ENCODE measurements at places on chromosomes 5 and 9.
A peak's percentile ranks its signal among the peaks of the same experiment; 100 is the strongest.

DNA sequence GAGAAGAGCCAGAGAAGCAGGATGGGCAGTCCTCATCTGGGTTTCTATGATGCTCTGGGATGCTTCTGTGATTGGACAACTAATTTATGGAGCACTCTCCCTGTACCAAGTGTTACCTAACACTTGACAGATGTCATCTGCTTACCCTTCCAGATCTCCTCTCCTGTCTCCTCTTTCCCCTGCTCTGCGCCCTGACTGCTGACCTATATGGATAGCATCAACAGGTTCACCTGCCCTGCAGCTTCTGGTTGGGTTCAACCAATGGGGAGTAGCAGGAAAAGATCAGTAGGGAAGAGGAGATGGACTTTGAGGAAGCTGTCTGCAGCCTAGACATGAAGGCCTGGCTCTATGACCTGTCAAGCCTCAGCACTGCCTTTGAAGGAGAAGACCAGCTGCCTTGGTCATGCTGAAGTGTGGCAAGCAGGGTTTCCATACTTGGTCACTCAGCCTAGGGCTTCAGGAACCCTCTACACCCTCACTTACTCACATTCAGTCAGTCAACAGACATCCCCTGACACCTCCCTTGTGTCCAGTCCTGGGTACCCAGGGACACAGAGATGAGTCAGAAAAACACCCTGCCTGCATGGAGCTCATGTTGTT lies 11.3 kb upstream of the P4HA2 start:
- DNase-seq: no peak

DNA sequence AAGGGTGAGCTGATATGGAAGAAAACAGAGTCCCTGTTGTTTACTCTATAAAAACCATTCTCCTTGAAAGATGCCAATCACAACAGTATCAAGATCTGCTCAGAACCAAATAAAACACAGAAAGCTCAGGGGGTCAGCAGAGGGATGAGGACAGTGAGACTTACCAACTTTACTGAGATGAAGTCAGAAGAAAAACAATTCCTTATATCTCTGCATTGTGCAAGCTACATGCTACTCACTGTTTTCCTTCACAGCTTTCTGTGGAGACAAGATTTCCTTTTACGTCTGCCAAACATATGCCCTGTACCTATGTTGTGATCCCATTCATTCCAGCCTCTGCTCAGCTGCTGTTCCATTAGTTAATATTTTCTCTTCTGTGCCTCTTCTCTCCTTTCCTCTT lies 185.6 kb downstream of the TSSK1B start:
- no peak for DNase-seq

DNA sequence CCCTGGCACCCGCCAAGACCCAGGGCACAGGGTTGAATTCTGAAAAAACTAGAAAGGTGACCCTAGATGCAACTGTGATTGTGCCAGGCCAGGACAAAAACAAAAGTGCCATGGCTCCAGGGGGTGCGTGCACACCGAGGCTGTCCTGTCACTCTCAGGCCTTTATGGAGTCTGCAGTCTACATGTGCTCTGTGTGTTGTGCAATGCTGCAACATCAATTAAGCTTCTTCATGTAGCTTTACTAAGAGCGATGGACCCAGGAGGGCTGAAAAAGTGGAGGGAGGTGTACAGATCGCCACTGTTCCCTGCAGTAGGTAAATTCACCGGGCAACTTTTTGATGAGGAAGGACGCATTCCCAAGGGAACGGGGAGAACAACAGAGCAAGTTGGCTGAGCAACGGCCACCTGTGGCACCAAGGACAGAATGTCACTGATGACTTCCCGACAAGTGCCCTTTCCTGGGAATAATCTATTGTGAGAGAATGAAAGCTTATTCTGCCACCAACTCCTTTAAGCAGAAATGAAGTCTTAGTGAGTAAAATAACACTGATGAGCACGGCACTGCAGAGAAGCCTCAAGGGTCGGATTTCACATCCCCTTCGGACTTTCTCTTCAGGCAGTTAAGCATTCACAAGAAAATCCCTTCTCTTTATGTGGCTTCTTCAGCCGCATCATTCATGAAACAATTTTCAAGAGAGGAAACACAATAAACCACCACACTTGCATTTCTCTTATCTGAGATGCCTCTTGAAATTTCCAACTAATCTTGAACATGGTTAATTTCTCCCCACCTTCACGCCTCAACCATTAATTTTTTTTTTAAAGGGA lies 149.6 kb downstream of the DROSHA start:
- no peak for DNase-seq

GRCh38 chr5:130541617-130542221 lies 623.3 kb downstream of the HINT1 start:
- DNase-seq: no peak

DNA sequence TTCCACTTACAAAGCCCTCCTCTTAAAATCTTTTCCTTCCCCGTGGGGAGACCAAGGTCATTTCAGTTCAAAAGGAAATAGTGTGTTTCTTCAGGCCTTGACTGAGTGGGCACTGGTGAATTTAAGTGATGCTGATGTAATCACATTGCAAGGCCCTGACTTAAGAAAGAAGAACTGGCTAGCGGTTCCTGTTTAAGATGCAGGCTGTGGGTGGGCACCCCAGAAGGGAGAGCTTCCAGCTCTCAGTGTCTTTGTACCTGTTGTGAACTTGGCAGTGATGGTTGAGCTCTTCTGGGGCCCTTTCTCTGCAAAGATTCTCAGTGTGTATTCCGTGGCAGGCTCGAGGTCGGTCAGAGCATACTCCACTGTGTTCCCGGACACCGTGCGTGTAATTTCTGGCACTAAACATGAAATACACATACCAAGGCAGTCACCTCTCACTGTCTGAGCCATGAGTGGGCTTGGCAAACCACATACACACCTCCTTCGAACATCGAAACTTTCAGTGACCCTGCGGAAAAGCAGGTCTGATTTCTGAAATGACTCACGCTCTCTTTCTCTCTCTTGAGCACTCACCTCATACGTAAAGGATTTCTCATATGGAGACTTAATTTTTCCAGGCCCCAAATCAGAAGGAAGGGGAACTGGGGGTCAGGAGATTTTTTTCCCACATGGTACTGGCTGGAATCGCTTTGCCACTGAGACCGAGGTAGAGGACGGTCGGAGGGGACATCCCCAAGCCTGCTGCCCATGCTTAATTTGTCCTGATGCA lies 81.9 kb downstream of the TNC start:
- DNase-seq: peak; percentile 48

GRCh38 chr9:91425271-91425670 lies 1.6 kb upstream of the NFIL3 start:
- no peak for DNase-seq

GRCh38 chr9:14418941-14419937 lies 105.3 kb upstream of the NFIB start:
- DNase-seq: no peak

DNA sequence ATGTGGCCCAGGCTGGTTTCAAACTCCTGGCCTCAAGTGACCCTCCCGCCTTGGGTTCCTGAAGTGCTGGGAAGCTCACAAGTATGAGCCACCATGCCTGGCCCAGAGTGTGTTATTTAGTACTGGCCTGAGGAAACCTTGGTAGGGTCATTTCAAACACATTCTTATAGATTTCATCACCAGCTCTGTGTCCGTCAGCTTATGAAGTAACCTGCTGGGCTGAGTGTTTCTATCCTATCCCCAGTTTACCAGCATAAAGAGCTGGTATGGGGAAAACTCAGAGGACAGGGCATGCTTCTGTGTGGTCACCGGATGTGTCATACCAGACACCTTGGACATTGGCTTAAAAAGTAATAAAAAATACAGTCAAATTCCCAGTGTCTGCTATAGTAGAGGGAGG lies 45.3 kb downstream of the PTPN3 start:
- DNase-seq: no peak

GRCh38 chr9:36080519-36080918 lies 43.8 kb downstream of the RECK start:
- DNase-seq: no peak

GRCh38 chr5:160507221-160507721 lies 85.6 kb downstream of the PTTG1 start:
- DNase-seq: no peak

GRCh38 chr5:163533223-163533622 lies 27.8 kb downstream of the MAT2B start:
- no peak for DNase-seq

DNA sequence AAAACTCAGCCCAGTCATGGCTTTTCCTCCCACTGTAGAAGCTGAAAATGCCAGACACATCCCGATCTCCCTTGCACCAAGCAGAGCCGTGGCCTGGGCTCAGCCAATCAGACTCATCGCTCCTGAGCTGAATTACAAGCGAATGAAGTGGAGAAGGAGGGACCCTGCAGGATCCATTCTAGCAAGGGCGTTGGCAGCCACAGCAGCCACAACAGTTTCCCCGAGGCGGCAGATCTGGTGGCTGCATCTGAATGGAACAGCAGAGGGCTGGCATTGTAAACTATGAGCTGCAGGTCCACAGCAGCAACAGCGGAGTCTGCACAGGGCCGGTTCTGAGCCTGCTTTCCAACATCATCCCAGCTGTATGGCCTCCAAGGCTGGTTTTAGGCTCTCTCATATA lies 23.8 kb downstream of the ALG2 start:
- DNase-seq: no peak

- no peak for DNase-seq
Measured at GRCh38 chr9:7500521-7500920, 299.1 kb downstream of the DMAC1 start.

GRCh38 chr9:121050128-121050988 lies at the start of gene C5:
Gene C5, minus strand, starts transcription at chr9:121050275. Its CDS starts 29 bp downstream, at chr9:121050246.
- no peak for DNase-seq

DNA sequence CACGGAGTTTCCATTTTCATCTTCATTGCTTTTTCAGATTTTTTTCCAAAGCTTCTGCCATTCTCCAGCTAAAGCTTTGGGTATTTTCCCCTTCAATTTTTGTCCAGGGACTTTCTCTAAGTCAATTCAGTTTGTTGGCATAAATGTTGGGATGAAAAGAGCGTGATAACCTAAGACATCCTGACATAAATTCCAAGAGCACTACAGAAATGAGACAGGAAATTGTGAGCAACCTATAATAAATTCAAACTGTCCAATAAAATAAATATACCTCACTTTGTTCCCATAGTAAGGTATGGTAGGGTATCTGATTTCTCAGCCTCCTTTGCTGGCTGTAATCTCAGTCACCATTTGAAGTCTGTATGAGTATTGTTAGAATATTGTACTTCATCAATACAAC lies 8.4 kb downstream of the ADAMTSL1 start:
- no peak for DNase-seq

DNA sequence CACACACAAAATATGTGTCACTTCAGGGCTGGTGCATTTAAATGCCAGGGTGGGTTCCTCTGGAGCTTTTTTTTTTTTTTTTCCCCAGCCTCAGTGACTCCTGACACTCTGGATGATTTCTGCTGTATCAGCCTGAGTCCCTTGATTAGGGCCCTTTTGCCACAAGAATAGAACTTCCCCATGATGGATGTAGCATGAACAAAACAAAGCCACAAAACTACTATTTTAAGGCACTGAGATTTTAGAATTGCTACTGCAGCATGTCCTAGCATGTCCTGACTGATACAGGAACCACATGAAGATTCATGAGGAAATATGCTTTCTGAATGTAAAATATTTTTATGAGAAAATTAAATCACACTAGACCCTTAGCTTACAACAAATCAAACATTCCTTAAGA lies 13.9 kb upstream of the ADGRD2 start:
- no peak for DNase-seq

DNA sequence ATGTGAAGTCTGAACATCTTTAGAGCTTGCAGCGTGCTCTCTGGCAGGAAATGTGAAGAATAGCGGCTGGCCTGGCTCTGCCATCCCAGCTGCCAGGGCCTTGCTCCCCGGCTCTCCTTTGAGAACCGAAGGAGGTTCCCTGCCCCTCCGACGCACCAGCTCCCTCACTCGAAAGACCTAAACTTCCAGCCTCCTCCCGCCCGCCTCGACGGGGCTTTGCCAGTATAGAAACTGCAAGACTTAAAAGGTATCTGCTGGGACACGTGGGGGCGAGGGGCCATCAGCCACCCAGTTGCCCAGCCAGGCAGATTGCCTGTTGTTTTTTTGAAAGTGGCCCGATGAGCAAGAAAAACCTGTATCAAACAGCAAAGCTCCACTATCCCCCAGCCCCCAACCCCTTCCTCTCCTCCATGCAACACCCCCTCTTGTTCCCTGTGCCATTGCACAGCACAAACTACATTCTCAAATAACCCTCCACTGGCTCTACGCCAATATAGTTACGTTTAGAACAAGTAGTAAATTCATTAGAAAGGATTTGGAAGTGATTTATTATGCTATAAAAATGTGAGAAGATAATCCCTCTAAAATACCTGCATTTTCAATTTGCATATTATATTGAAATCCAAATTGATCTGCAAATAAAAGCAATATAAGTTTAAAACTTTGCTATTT lies 331.9 kb downstream of the MED10 start:
- no peak for DNase-seq

DNA sequence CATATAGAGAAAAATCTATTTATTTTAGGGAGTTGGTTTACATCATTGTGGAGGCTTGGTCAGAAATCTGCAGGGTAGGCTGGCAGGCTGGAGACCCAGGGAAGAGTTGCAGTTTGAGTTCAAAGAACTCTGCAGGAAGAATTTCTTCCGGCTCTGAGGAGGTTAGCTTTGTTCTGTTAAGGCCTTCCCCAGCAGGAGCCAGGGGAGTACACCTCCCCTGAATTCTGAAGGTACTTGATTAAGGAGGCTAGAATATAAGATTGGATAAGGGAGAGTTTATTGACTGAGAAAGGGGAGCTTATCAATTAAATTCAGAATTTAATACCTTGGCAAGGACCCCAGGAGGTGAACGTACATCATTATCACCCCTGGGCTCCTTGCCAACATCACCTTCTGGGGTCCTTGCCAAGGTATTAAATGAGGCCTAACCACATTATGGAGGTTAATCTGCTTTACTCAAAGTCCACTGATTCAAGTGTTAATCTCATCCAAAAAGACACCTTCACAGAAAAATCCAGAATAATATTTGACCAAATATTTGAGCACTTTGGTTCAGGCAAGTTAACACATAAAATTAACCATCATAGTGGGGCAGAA lies 351.7 kb downstream of the CWC27 start:
- DNase-seq: no peak

DNA sequence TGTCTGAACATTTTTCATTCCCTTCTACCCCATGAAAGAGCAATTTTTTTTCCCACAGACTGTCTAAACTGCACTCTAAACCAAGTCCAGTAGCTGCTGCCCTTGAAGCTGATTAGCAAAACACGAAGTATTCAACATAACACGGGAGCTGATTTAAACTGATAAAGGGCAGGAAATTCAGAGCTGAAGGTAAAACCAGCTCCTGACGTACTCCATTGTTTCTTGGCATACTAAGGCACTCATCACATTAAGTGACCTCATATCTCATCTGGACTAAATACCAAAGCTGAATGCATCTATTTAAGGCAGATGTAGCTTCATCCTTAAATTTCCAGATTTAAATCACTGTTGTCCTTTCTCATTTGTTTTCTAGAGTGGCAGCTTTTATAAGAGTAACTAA lies 12.0 kb downstream of the GDF9 start:
- no peak for DNase-seq

GRCh38 chr9:128770286-128771030 lies 1.3 kb downstream of the ZER1 start:
- DNase-seq: no peak

GRCh38 chr5:128681764-128682592 lies 143.9 kb upstream of the FBN2 start:
- no peak for DNase-seq

All from stimulated activated CD8-positive, alpha-beta memory T cell treated with anti-CD3 and anti-CD28 coated beads, Interleukin-2, amount 100 ng/mL, for 48 hours (primary cell).